Mucosa of descending colon (tissue), 3 donors: ENCODE measurements at places on chromosomes 4 and X. TPM values are rescaled to one million over a fixed set of nuclear protein-coding genes. Genes with fewer than 3 reads are reported as not detected.

SPANXA2 gene
- total RNA-seq, result not detected

GLOD5 gene
- 4.3 TPM for total RNA-seq

STOX2 gene
- total RNA-seq, result 4.3 TPM

NLGN4X gene
- 0.93 TPM for total RNA-seq

FAM47E gene
- total RNA-seq, result 3.3 TPM

GRCh38 chr4:158163941-158164767 is 8.7 kb downstream of the GASK1B start:
- no peak for DNase-seq

DNA sequence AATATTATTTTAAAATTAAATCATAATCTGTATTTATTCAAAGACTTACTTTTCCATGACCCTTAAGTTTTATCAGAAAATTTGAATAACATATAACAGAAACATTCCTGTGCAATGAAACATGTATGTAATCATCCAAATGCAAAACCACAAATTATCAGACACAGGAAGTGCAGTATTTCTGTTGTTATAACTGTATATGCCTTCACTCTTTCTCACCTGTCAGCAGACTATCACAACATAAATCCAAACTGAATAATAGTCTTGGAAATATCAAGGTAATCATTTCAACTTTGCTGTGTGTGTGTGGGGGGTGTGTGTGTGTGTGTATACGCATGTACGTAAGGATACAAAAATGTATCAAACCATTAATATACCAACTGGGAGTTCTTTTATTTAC is 285.9 kb downstream of the SLC7A11 start:
- DNase-seq, result no peak

DNA sequence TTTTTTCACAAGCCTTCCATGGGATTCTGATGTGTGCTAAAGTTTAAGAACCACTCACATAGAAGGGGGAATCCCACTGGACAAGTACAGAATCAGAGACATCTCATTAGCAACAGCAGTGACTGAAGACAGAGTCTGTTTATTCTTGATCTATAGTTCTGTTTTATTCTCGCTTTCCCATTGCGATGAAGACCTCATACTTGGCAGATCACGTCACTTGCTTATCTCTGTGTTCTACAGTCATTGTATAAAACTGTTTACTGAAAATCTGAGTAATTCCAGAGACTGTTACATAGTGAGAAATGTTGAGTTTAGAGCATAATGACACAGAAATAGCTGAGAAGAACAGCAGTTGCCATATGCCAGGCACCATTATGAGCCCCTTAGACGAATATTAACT is 185.5 kb downstream of the PTTG2 start:
- no peak for DNase-seq

GRCh38 chrX:133561251-133561650 is 146.0 kb upstream of the GPC4 start:
- DNase-seq, result no peak

DNA sequence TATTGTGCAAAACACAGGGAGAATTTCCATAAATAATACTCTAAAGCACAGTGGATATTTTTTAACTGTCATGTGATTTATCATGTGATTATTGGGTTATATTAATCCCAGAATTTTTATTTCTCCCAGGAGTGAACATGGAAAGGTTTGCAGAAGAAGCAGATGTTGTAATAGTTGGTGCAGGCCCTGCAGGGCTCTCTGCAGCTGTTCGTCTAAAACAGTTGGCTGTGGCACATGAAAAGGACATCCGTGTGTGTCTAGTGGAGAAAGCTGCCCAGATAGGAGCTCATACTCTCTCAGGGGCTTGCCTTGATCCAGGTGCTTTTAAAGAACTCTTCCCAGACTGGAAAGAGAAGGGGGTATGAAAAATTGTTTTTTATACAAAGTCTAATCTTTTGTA is 10.0 kb downstream of the ETFDH start:
- DNase-seq, result no peak
